ENCODE measurements at places on chromosomes 12 and 14. TPM values are rescaled to one million over a fixed set of nuclear protein-coding genes. Genes with fewer than 3 reads are reported as not detected.

The SERPINA12 gene
- total RNA-seq, result not detected

The RARG gene
- total RNA-seq, result 32.7 TPM

The HPD gene
- 3.1 TPM for total RNA-seq

The CD27 gene
- total RNA-seq, result 1.2 TPM

The PRORP gene
- 20.4 TPM for total RNA-seq

DNA sequence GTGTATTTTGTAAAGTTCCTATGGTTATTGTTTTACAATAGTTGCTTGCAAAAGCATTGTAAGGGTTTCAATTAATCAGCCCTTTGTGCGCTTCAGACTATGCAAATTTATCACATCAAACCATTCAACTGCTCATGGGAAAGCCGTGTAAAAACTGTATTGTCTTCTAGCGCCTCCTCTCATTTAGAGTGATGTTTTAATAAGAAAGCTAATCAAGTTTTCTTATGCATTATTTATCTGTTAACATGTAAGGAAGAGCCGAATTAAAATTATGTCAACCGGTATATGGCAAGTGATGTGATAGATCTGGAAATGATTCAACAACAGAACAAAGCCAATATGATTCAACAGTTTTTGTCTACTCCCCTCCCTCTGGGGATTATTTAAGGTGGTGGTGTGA, 92.5 kb upstream of the RFX4 start:
- no peak for DNase-seq
- H3K27ac ChIP-seq, result no peak overlapping the region

- DNase-seq, result no peak
- no peaks in the 10 kb centered on the region for H3K36me3 ChIP-seq
- H3K4me1 ChIP-seq, result peaks cover 6% of the 10 kb centered on the region
- H3K27ac ChIP-seq, result no peak overlapping the region
- H3K4me3 ChIP-seq, result no peak overlapping the region
Observed at GRCh38 chr12:88553941-88554658, 26.2 kb downstream of the KITLG start.

- no peaks in the 10 kb centered on the region for H3K4me1 ChIP-seq
- no peak overlapping the region for H3K4me3 ChIP-seq
- no peak overlapping the region for H3K27ac ChIP-seq
- H3K36me3 ChIP-seq, result no peaks in the 10 kb centered on the region
- DNase-seq, result no peak
Observed at GRCh38 chr14:22084393-22085281, 411.0 kb upstream of the OR4E1 start.

GRCh38 chr14:93049867-93050331, 65.8 kb downstream of the ITPK1 start:
- no peak overlapping the region for H3K4me3 ChIP-seq
- H3K27me3 ChIP-seq, result no peaks in the 10 kb centered on the region
- no peak overlapping the region for H3K27ac ChIP-seq

GRCh38 chr12:26198742-26199141, 3.4 kb downstream of the SSPN start:
- H3K4me3 ChIP-seq, result no peak overlapping the region
- peak; percentile 81 for DNase-seq
- no peaks in the 10 kb centered on the region for H3K36me3 ChIP-seq
- peaks cover 2% of the 10 kb centered on the region for H3K4me1 ChIP-seq
- H3K27ac ChIP-seq, result peak overlapping the region; percentile 73

- no peak for DNase-seq
- H3K4me1 ChIP-seq, result peaks cover 5% of the 10 kb centered on the region
- no peak overlapping the region for H3K4me3 ChIP-seq
- no peak overlapping the region for H3K27ac ChIP-seq
Observed at GRCh38 chr12:48678551-48679185, 3.4 kb downstream of the KANSL2 start.

DNA sequence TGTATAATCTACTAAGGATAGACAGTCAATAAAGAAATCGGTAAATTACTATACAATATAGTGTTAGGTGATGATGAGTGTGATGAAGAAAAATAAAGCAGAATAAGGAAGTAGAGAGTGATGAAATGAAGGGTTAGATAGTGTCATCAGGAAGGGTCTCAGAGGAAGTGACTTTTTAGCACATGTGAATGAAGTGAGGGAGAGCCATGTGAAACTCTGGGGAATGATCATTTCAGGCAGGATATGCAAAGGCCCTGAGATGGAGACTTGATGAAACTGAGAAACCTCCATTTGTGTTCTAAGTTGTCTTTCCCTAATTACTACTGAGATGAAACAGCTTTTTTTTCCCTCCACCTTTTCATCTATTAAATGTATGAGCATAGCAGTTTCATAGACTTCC, 19.4 kb upstream of the GNPTAB start:
- no peaks in the 10 kb centered on the region for H3K27me3 ChIP-seq
- H3K36me3 ChIP-seq, result no peaks in the 10 kb centered on the region
- no peak for DNase-seq
- H3K4me1 ChIP-seq, result no peaks in the 10 kb centered on the region
- no peak overlapping the region for H3K27ac ChIP-seq

DNA sequence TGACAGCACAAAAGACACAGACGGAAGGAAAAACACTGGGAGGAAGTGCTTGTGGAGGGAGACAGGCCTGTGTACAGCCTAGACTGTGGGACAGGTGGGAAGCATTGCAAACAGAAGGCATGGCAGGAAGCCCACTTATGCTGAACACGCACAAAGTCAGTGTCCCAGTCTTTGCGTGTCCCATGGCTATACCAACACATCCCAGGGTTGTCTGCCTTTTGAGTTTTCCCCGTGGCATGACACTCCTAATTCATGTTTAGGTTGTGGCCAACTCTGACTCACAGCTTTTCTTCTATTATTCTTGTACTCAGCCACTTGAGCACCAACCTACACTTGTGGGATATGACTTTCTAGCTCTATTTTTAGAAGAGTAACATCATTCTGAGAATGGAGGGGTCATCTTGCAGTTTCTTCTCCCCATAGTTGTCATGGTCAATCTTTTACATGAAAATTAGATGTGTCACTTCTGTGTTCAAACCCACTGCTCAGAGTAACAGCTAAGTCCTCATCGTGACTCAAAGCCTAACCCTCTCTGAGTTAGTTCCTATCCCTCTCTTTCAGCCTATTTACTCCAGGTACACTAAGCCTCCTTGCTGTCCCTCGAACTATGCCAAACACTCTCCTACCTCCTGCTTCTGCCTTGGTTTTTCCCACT, 27.5 kb upstream of the JPH4 start:
- no peak overlapping the region for H3K4me3 ChIP-seq
- no peaks in the 10 kb centered on the region for H3K4me1 ChIP-seq
- H3K27ac ChIP-seq, result no peak overlapping the region
- no peak for DNase-seq

DNA sequence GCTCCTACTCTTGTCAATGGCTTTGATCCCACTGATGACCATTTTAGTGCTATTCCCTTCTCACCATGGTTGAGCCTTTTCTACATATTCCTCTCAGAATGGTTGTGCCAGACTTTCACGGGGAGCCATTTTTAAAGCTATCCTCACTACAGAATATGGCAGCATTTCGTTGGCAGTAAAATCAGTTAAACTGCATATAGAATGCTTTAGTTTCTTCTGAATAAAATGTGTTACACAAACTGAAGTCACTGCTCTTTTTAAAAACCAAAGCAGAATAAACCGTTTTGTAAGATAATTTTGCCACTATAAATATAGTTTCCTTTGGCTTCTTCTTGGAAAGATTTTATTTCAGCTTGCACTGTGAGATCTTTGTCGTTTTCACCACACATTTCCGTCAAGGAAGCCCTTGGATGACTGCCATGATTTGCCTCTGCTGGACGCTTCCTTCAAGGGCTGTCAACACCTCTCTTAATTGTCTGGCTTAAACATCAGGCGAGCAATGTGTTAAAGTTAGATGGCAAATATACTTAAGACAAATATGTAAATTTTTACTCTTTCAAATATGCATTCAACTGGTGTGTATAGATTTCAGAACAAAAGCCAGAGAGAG, 624.2 kb downstream of the DIO2 start:
- no peaks in the 10 kb centered on the region for H3K27me3 ChIP-seq
- H3K4me1 ChIP-seq, result peaks cover 5% of the 10 kb centered on the region
- H3K36me3 ChIP-seq, result no peaks in the 10 kb centered on the region

DNA sequence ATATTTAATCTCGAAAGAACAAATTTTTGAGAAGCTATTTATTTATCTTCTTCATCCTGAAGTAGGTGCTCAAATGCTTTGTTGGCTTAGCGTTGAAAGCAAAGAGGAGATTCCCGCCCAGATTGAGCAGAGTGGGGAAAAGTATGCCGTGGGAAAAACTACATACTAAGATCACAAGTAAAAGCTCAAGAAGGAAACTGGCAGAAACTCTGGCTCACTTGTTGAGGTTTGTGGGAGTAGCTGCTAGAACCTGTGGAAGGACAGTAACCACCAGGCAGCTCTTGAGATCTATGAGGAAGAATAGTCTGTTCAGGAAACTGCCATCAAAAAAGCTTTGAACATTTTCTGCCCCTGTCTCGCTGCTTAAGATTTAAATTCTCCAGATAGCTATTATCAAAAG, 3.9 kb downstream of the MYRFL start:
- no peak overlapping the region for H3K27ac ChIP-seq
- no peak for DNase-seq
- no peaks in the 10 kb centered on the region for H3K27me3 ChIP-seq
- H3K4me1 ChIP-seq, result no peaks in the 10 kb centered on the region

DNA sequence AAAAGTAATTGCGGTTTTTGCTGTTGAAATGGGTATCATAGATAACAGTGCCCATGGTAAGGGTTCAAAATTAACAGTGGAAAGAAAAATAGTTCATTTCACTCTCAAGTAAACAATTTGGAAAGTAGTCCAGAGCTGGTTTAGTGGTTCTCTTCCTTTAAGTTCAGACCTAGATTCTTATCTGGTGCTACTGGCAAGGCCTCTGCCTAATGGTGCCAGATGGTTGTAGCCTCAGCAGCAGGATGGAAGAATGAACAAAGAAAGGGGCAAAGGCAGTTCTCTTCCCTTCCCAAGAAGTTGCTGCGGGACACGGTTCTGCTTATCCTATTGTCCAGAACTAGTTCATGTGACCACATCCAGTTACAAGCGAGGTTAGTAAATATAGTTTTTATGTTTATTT, 10.5 kb downstream of the ARG2 start:
- no peaks in the 10 kb centered on the region for H3K27me3 ChIP-seq
- H3K4me3 ChIP-seq, result no peak overlapping the region
- no peaks in the 10 kb centered on the region for H3K4me1 ChIP-seq
- H3K36me3 ChIP-seq, result no peaks in the 10 kb centered on the region

DNA sequence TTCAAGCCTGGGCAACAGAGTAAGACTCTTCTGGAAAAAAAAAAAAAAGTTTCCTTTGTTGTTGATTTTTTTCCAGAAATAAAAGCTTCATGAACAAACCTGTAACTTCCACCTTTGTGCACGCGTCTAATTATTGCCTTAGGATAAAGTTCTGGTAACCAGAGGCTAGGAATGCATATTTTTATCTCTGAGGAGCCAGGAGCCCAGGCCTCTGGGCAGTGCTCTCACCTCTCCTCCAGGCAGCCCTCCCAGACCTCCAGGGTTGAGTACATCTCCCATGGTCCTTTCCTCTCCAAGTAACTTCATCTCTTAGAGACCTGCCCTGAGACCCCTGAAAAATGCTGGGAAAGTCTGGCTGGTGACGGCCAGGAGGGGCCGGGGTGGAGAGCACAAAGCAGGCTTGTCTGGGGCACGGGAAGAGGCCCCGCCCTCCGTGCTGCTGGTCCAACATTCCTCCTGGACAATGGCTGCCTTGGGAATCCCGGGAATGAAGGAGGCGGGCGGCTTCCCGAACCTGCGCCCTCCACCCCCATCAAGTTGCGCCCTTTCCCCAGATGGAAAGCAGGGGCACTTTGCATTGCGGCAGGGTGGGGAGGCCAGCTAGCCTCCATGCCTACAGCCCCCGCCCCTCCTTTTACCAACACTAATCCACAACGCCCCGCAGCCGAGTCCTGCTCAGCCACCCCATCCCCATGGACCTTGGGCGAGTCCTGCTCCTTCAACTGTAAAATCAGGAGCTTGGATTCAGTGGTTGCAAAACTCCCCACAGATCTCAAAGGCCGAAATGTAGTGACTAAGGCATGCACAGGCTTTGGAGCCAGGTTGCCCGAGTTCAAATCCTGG, 7.3 kb upstream of the FIGNL2 start:
- H3K36me3 ChIP-seq, result no peaks in the 10 kb centered on the region
- no peak for DNase-seq
- H3K27ac ChIP-seq, result no peak overlapping the region
- H3K4me3 ChIP-seq, result no peak overlapping the region

- no peaks in the 10 kb centered on the region for H3K27me3 ChIP-seq
- H3K4me3 ChIP-seq, result no peak overlapping the region
- peaks cover 1% of the 10 kb centered on the region for H3K4me1 ChIP-seq
- H3K36me3 ChIP-seq, result no peaks in the 10 kb centered on the region
- H3K27ac ChIP-seq, result no peak overlapping the region
- DNase-seq, result no peak
Observed at GRCh38 chr12:12378616-12379015, 21.7 kb downstream of the BORCS5 start.

GRCh38 chr12:25063873-25064628, 115.2 kb upstream of the BCAT1 start:
- no peaks in the 10 kb centered on the region for H3K27me3 ChIP-seq
- H3K27ac ChIP-seq, result no peak overlapping the region
- no peak overlapping the region for H3K4me3 ChIP-seq

DNA sequence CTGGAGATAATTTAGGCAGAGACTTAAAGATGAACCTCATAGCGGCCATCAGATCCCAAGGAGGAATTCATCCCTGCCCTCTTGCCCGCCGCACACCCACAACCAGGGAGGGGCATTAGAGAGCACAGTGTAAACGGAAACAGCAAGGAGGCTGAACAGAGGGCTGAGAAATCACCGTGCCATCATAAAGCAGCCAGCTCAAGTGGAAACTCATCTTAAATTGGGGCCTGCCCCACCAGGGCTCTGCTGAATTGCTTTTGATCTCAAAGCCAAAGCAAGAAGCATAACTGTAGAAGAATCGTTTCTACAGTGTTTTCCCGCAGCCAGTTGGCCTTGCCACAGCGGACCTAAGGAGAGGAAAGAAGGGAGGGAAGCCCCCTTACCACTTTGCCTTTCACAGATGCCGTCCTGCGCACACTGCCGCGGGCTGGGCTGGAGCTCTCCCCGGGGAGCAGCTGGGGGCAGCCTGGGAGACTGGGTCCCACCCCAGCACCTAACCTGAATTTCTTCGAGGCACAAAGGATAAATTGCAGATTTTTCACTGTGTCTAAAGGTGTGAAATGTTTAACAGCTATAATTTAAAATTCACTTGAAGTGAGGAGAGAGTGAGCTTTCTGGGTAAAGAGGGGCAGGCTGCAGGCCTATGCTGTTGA, 51.8 kb upstream of the MMP17 start:
- no peaks in the 10 kb centered on the region for H3K4me1 ChIP-seq
- no peak overlapping the region for H3K27ac ChIP-seq
- no peak overlapping the region for H3K4me3 ChIP-seq
- no peaks in the 10 kb centered on the region for H3K27me3 ChIP-seq
- peaks cover 4% of the 10 kb centered on the region for H3K36me3 ChIP-seq

- H3K27me3 ChIP-seq, result no peaks in the 10 kb centered on the region
- peak; percentile 66 for DNase-seq
- no peak overlapping the region for H3K27ac ChIP-seq
- no peaks in the 10 kb centered on the region for H3K36me3 ChIP-seq
- no peak overlapping the region for H3K4me3 ChIP-seq
Observed at GRCh38 chr14:50082784-50083466, 33.4 kb downstream of the VCPKMT start.

All from aorta (tissue), 5 donors.